ENCODE measurements at places on chromosomes 6 and 20. TPM values are rescaled to one million over a fixed set of nuclear protein-coding genes. Genes with fewer than 3 reads are reported as not detected.

- peak overlapping the region; percentile 39 for H3K4me3 ChIP-seq
- no peaks in the 10 kb centered on the region for H3K4me1 ChIP-seq
- H3K36me3 ChIP-seq, result no peaks in the 10 kb centered on the region
- H3K27ac ChIP-seq, result no peak overlapping the region
- DNase-seq, result no peak
Observed at GRCh38 chr6:28673787-28674671, 148.3 kb downstream of the GPX5 start.

DNA sequence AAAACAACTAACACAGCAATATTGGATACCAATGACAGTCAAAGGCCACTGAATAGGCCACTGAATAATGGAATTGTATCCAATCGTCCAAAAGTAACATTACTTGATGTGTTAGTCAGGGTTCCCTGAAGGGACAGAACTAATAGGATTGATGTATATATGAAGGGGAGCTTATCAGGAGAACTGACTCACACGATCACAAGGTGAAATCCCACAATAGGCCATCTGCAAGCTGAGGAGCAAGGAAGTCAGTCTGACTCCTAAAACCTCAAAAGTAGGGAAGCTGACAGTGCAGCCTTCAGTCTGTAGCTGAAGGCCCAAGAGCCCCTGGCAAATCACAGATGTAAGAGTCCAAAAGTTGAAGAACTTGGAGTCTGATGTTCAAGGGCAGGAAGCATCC is 571.4 kb downstream of the PRKN start:
- no peaks in the 10 kb centered on the region for H3K36me3 ChIP-seq
- no peak overlapping the region for H3K27ac ChIP-seq
- no peaks in the 10 kb centered on the region for H3K27me3 ChIP-seq
- no peaks in the 10 kb centered on the region for H3K4me1 ChIP-seq
- H3K4me3 ChIP-seq, result no peak overlapping the region

GRCh38 chr6:16258709-16259075 is 20.3 kb downstream of the GMPR start:
- H3K36me3 ChIP-seq, result no peaks in the 10 kb centered on the region
- H3K27me3 ChIP-seq, result no peaks in the 10 kb centered on the region
- no peak overlapping the region for H3K4me3 ChIP-seq
- H3K27ac ChIP-seq, result peak overlapping the region; percentile 78

DNA sequence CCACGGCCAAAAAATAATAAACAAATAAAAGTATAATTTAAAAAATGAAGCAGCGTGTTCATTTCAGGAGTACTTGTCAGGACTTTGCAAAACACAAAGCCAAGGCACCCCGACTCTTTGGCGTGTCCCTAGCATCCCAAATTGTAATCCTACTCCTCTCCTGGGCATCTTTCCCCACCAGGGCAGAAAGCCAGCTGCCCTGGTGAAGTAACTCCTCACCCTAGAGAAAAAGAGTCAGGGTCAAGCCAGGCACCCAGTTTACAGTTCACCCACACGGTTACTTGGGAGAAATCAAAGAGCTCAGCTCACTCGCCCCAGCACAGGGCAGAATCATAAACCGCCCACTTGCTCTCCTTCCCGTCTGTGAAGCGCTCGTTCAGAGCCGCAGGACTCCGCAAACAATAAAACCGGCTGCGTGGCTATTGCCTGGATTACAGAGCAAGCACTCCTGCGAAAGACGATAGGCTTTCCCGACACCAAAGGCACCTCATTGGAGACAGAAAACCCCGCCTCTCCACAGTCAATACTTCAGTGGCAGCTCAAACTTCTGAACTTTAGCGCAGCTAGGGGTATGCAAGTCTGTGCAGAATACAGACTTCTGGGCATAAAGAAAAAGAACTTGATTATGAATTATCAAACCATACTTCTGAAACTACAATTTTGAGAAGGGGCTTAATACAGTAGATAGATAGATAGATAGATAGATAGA is 73.0 kb upstream of the NHSL1 start:
- peak overlapping the region; percentile 69 for H3K27ac ChIP-seq
- H3K4me3 ChIP-seq, result peak overlapping the region; percentile 63
- H3K27me3 ChIP-seq, result no peaks in the 10 kb centered on the region
- peak; percentile 76 for DNase-seq
- no peaks in the 10 kb centered on the region for H3K4me1 ChIP-seq
- H3K36me3 ChIP-seq, result no peaks in the 10 kb centered on the region

DNA sequence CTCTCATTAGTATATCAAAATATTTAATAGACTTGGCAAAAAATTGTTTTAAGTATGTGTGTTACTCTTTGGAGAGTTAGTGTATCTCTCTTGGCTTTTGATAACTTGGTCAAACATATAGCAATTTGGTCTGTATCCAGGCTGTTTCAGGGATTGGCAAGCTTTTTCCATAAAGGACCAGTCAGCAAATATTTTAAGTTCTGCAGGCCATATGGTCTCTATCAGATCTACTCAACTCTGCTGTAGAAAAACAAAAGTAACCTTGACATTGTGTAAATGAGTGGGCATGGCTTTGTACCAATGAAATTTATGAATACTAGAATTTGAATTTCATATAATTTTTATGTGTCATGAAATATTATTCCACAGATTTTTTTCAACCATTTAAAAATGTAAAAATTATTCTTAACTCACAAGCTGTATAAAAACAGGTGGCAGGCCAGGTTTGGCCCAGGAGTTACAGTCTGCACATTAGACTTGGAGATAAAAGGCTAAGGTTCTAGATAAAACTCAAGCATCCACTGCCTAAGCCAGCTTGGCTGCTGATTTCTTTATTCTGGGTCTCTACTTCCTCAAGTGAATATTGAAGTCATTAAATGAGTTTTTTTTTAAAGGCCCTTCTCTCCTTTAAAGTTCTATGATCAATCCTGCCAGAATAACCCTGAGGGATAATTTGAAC is 13.7 kb downstream of the GSTA4 start:
- H3K27me3 ChIP-seq, result no peaks in the 10 kb centered on the region
- H3K4me1 ChIP-seq, result no peaks in the 10 kb centered on the region
- no peak overlapping the region for H3K27ac ChIP-seq
- no peaks in the 10 kb centered on the region for H3K36me3 ChIP-seq
- no peak overlapping the region for H3K4me3 ChIP-seq

DNA sequence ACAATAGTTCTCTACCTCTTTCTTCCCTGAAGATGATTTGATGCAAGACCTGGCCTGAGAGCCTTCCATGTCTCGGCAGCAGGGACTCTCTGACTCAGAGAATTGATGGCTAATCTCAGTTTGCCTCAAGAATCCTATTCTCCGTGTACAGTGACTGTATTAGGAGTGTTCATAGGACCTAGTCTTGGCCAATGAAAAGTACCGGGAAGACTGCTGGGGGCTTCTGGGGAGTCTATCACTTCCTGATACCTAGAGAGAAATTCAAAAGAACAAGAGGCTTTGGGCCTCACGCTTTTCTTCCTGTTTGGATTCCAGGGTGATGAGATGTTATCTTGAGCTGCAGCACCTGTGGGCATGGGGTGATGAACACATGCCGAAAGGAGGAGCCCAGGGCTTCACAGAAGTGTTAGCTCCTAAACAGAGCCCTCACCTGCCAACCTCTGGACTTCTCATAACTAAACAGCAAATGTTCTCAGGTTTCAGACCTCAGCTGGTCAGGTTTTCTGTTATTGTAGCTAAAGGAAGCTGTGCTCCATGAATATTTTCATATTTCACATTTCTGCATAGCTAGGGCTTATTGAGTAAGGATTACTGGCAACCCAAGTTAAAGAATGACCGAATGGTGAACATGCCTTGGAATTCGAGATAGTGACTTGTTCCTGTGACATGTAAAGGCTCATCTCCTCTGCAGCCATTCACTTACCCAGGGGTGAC is 323.1 kb upstream of the AGPAT4 start:
- H3K27me3 ChIP-seq, result no peaks in the 10 kb centered on the region
- H3K36me3 ChIP-seq, result no peaks in the 10 kb centered on the region
- H3K27ac ChIP-seq, result no peak overlapping the region
- H3K4me1 ChIP-seq, result no peaks in the 10 kb centered on the region
- DNase-seq, result no peak

GRCh38 chr6:36928547-36928918 is 26.0 kb upstream of the PI16 start:
- no peak for DNase-seq
- no peaks in the 10 kb centered on the region for H3K4me1 ChIP-seq
- no peaks in the 10 kb centered on the region for H3K36me3 ChIP-seq
- peak overlapping the region; percentile 62 for H3K27ac ChIP-seq
- no peaks in the 10 kb centered on the region for H3K27me3 ChIP-seq
- H3K4me3 ChIP-seq, result no peak overlapping the region

GRCh38 chr20:47189060-47189459 is 167.4 kb downstream of the ZMYND8 start:
- no peak overlapping the region for H3K4me3 ChIP-seq
- no peaks in the 10 kb centered on the region for H3K36me3 ChIP-seq
- no peak overlapping the region for H3K27ac ChIP-seq
- H3K27me3 ChIP-seq, result no peaks in the 10 kb centered on the region
- H3K4me1 ChIP-seq, result no peaks in the 10 kb centered on the region

DNA sequence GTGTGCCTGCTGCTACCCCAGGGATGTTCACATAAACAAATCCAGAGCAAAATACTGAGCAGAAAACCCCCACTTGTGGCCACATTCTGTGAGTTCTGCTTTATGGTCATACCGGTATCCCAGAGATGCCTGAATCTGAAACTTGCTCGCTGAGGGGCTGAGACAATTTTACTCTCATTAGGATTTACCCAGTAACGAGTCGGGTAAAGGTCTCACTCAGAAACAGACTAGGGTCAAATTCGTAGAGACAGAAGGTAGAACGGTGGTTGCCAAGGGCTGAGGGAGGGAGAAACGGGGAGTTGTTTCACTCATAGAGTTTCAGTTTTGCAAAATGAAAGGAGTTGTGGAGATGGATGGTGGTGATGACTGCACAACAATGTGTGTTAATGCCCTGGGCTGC is 45.4 kb upstream of the NKX2-2 start:
- H3K27me3 ChIP-seq, result no peaks in the 10 kb centered on the region
- H3K4me3 ChIP-seq, result no peak overlapping the region
- H3K27ac ChIP-seq, result no peak overlapping the region

DNA sequence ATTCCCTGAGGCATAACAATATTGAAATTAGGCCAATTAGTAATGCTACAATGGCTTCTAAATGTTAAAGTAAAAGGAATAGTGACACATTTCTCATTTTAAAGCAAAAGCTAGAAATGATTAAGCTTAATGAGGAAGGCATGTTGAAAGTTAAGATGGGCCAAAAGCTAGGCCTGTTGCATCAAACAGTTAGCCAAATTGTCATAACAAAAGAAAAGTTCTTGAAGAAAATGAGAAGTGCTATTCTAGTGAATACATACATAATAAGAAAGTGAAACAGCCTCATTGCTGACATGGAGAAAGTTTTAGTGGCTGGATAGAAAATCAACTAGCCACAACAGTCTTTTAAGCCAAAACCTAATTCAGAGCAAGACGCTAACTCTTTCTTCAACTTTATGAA is 12.9 kb downstream of the OR2A4 start:
- no peaks in the 10 kb centered on the region for H3K36me3 ChIP-seq
- H3K27ac ChIP-seq, result no peak overlapping the region
- no peaks in the 10 kb centered on the region for H3K4me1 ChIP-seq
- no peak for DNase-seq
- no peaks in the 10 kb centered on the region for H3K27me3 ChIP-seq
- no peak overlapping the region for H3K4me3 ChIP-seq

The KIFC1 gene
- total RNA-seq, result 3.8 TPM

The RSPO3 gene
- total RNA-seq, result 16.2 TPM

The PAK5 gene
- total RNA-seq, result not detected

The PSORS1C1 gene
- 1.9 TPM for total RNA-seq

The TBP gene
- total RNA-seq, result 23.6 TPM

All from breast epithelium (tissue), 4 donors.